ENCODE measurements at places on chromosomes 16 and 17. TPM values are rescaled to one million over a fixed set of nuclear protein-coding genes. Genes with fewer than 3 reads are reported as not detected.

GRCh38 chr17:82412535-82413520 lies 5.3 kb upstream of the HEXD start:
- peaks cover 3% of the 10 kb centered on the region for H3K4me1 ChIP-seq
- no peak overlapping the region for H3K27ac ChIP-seq
- H3K36me3 ChIP-seq: no peaks in the 10 kb centered on the region
- no peaks in the 10 kb centered on the region for H3K27me3 ChIP-seq

- H3K27me3 ChIP-seq: no peaks in the 10 kb centered on the region
- H3K27ac ChIP-seq: peak overlapping the region; percentile 65
- peaks cover 52% of the 10 kb centered on the region for H3K4me1 ChIP-seq
- peaks cover 5% of the 10 kb centered on the region for H3K36me3 ChIP-seq
- H3K4me3 ChIP-seq: no peak overlapping the region
These were observed 11.4 kb downstream of the ZDHHC7 start for GRCh38 chr16:84999857-85000480.

DNA sequence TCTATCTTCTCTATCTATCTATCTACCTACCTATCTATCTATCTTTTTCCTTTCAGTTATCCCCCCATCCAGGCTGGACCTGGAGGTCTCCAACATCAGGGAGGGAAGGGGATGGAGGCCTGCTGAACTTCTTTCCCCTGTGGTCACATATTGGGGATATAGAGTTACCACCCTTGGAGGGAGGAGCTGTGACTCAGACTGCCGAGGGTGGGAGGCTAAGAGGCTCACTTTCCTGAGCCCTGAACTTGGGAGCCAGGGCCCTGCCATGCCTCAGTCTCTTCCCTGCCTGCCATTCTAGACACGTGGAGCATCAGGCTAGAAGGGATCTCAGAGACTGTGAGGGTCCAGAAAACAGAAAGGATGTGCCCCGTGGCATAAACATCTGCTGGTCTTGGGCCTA lies 8.4 kb downstream of the LRRC3C start:
- H3K4me3 ChIP-seq: no peak overlapping the region
- H3K36me3 ChIP-seq: no peaks in the 10 kb centered on the region
- no peaks in the 10 kb centered on the region for H3K27me3 ChIP-seq
- DNase-seq: peak; percentile 11

- H3K27me3 ChIP-seq: no peaks in the 10 kb centered on the region
- no peak overlapping the region for H3K27ac ChIP-seq
- DNase-seq: no peak
These were observed 22.8 kb downstream of the G6PC3 start for GRCh38 chr17:44093231-44093900.

VMP1 gene
- total RNA-seq: 288 TPM
